CD8-positive, alpha-beta T cell (primary cell): ENCODE measurements at places on chromosomes 6 and 20. TPM values are rescaled to one million over a fixed set of nuclear protein-coding genes. Genes with fewer than 3 reads are reported as not detected.
A peak's percentile ranks its signal among the peaks of the same experiment; 100 is the strongest.

DNA sequence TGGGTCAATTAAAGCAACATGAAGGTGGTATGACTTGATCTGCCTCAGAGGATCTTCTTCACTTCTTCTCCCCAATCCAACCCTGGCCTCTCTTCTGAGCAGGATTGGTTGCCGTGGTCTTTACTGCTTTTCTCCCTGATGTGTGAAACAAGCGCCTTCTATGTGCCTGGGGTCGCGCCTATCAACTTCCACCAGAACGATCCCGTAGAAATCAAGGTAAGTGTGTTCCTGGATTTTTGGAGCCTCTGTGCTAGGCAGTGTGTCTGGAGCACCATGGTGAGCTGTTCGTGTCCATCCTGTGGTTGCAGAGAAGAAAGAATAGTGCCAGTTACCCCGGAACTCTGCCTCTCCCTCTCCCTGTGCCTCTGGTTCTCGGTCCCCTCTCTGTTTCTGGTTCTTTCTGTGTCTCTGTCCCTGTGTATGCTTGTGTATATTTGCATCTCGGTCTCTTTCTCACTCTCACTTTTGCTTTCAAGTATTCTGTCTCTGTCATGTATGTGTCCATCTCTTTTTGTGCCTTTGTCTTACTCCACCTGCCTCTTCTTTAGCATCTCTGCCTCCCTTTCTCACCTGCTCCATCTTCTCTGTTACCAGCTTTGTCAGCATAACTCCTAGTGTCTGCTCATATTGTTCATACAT, 23.5 kb downstream of the TM9SF4 start:
- no peak for DNase-seq

DNA sequence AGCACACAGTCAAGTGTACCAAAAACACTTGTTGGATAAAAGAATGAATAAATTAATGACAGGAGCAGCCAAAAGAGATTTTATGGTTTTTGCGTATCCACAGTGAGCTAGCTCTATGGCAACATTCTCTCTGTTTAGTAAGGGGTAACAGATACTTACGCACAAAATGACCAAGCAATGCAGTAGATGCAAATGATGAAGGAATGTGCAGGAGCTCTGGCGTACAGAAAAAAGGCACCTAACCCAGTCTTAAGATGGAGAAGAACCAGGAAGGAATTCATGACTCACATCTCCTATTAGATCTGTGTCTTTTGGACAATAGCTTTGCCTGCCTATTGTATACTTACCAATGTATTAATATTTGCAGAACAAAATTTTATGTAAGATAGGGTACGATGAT, 191.9 kb upstream of the PREP start:
- DNase-seq = no peak

- no peak for DNase-seq
Measured at GRCh38 chr6:105259913-105260889, 80.4 kb upstream of the POPDC3 start.

- no peak for DNase-seq
Measured at GRCh38 chr6:87917886-87918285, 129.8 kb upstream of the SPACA1 start.

DNA sequence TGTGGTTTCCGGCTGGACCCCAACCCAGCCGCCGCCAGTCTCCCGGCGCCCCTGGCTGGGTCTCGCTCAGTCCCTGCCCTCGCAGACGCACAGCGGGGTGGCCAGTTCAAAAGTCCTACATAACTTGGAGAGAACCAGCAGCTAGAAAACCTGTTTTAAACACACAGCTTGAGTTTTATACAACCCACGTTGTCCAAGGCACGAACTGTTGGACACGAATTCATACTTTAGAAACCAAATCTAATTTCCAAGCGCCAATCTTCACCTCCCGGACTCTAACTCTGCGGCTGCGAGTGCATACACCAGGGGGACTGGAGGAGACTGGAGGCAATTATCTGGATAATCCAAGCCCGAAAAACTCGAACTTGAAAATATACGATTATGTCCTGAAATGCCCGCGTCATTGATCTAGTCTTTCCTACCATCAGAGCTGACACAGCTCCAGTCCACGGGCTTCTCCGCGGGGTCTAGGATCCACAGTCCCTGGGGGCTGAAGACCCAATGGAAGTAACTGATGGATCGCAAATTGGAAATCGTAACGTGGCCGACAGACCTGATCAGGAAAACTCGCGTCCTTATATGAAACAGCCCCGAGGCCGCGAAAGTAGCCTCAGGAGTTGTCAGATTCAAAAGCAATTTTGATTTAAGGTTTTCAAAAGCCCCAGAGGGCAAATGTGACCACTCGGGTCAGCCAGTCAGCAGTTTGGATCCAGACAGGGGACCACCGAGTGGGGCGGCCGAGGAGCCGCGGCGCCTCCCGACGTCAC, 843 bp upstream of the HEY2 start:
- DNase-seq = no peak

DNA sequence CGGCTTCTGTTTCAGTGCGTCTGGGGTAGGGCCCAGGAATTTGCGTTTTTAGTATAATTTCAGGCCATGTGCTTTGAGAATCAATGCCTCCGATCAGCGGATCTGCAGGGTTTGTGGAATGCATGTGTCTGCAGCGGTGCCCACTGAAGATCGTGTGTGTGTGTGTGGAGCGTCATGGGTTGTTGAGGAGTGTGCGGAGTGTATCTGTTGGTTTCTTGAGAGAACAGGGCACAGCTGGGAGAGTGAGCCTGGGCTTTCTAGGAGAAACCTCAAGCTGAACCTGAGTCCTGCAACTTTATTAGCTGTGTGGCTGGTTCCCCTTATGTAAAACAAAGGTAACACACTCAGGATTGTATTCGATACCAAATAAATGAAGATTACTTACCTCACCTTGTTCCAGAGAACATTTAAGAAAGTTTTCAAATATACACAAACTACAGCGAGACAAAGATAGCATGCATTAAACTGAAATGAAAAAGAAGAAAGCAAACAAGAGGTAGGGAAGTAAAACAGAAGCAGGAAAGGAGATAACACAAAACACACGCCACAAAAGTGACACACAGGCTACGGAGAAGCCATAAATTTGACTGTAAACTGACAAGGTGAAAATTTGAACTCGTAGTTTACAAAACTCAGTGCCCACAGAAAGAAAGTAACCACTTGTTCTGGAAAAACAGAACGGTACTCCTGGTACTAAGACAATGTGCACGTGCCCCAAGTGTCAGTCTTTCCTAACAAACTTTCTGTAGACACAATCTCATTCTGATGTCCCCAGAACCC, 28.8 kb downstream of the PDE10A start:
- DNase-seq = no peak

DNA sequence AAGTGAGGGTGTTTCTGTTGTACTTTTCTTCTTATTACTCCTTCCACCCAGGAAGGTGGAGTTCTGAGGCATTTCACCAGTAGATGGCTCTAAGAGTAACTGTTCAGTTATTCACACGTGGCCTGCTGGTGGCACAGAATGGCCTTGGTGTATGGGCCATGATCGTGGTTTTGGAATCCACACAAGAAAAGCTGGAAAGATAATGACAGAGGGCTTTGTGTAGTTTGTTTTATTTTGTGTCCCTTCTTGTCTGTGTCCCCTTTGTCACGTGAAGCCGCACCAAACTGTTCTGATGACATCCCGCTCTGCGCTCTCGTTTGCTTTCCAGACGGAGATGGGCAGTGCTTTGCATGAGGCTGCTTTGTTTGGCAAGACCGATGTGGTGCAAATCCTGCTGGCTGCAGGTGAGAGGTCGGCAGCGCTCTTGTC, 93.4 kb downstream of the ANKS1A start:
- no peak for DNase-seq

GRCh38 chr6:162074641-162075275, 652.8 kb downstream of the PRKN start:
- DNase-seq = no peak

DNA sequence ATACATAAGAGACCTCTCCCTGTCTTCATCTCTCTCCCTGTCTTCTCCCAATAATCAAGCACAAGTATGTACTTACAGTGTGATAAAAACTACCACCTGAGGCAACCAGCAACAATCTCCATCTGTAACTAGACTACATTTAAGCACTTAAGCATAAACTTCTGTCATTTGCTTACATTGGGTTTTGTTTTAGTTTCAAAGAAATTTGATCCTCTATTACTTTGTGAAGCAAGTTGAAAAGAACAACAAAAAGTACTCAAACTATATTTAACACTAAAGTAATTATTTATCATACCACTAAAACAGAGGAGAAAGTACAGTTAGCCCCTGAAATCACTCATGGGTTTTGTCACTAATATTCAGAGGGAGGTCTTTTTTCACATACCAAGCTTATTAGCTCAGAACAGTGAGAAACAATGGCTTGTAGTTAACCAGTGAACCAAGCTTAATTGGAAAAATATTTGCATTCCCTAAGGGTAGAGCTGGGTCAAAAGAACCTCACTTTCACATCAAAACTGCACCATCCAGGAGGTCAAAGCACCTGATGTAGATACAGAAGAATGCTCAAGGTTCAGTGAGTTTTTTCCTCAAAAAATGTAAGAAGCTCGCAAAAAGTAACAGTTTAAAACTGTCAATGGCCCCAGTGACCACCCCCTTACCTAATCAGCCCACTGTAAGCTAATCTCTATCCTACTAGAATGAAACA, 34.1 kb downstream of the DCDC2 start:
- DNase-seq = no peak

DNA sequence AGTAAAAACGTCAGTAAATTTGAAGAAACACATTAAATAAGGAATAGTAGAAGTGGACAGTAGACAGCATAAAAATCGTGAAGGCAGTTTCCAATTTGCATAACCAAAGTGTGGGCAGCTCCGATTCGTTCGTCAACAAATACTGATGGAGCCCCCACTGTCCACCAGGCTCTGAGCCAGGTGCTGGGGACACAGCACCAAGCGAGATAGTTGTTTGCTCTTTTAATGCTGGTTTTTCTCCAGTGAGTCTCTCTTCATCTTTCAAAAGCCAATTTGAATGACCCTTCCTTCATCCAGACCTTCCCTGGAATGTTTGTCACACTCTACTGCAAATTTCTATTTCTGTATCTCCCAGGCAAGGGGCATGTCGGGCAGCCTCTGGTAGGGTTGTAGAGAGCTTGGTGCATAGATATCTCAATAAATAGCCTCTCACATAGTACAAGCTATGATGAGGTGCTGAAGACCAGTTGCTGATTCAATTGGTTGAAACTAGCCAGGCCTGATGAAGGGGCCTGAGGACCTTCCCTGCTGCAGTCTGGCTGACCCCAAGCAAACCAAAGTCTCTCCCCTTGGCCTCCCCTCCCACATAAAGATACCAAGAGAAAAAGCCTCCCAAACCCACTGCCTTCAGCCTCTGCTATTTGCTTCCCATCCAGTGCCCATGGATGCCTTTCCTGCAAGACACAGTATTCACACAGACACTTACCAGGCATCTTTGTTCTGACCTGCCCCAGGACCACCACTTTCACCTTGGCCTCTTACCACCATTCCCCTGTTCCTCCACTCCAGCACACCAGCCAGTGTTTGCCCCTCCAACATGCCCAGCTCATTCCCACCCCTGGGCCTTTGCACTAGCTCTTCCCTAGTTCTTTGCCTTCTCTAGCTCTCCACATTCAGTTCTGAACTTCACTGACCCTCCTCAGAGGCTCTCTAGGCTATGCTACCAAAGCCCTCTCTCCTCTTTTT, 125.2 kb downstream of the CEBPB start:
- no peak for DNase-seq

DNA sequence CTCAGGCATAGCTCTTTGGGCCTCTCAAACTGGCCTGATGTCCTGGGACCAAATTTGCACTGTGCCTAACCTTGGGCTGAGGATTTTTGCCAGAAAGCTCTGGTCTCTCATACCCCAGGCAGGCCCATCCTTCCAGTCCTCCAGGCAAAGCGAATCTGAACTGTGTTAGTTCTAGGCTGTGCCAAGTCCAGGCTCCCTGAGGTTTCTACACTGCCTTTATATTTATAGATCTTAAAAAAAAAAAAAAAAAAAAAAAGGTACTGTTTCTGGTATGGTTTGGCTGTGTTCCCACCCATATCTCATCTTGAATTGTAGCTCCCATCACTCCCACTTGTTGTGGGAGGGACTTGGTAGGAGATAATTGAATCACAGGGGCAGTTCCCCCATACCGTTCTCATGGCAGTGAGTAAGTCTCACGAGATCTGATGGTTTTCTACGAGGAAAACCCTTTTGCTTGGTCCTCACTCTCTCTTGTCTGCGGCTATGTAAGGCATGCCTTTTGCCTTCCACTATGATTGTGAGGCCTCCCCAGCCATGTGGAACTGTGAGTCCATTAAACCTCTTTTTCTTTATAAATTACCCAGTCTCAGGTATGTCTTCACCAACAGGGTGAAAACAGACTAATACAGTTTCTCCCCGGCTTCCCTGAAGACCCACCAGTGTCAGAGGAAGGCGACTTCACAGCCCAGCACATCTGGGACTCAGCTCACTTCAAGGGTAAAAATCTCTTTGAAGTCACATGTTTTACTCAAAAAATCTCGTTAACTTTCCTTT, 39.0 kb upstream of the TBXT start:
- DNase-seq = no peak

DNA sequence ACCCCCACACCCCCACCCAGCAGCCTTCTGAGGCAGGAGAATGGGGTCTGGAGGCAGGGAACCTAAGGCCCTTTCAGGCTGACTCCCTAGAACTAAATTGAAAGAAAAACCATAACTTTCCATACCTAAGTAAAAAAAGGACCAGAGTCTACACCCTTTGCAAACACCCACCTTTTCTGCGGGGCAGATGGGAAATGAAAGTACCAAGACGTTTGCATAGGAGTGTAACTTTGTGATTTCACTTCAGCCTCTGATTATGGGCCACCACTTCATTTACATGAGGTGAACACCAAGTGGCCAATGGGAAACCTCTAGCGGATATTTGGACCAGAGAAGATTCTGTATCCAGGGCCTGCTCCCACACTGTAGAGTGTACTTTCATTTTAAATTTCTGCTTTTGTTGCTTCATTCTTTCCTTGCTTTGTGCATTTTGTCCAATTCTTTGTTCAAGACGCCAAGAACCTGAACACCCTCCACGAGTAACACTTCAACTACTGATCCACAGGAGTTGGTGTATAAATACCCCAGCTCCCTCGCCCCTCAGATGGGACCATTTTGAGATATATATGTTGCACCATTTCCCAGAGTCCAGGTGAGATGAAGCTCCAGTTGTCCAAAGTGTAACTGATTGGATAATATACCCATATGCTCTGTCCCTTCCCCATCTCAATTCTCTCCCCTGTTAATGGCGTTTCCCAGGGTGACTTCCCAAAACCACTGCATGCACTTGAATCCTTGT, 18.9 kb upstream of the SRSF6 start:
- DNase-seq = no peak

GRCh38 chr6:118509009-118509617, 39.0 kb upstream of the PLN start:
- DNase-seq = no peak

- no peak for DNase-seq
Measured at GRCh38 chr6:154874773-154875592, 120.1 kb upstream of the TIAM2 start.

- DNase-seq = peak; percentile 22
Measured at GRCh38 chr6:156963712-156964700, 186.8 kb downstream of the ARID1B start.

GRCh38 chr6:124590001-124590400, 372.2 kb upstream of the RNF217 start:
- no peak for DNase-seq

Gene MOCS3
- total RNA-seq = 3.6 TPM

Gene STK4
- 259 TPM for total RNA-seq

Gene RWDD2A
- total RNA-seq = 2.2 TPM

Gene ENPP3
- 0.28 TPM for total RNA-seq

Gene XKR7
- not detected for total RNA-seq
